Right renal cortex interstitium (tissue), 3 donors: ENCODE measurements at places on chromosomes 12 and 14.

GRCh38 chr12:68397566-68398158 lies 65.5 kb upstream of the MDM1 start:
- no peak for DNase-seq

DNA sequence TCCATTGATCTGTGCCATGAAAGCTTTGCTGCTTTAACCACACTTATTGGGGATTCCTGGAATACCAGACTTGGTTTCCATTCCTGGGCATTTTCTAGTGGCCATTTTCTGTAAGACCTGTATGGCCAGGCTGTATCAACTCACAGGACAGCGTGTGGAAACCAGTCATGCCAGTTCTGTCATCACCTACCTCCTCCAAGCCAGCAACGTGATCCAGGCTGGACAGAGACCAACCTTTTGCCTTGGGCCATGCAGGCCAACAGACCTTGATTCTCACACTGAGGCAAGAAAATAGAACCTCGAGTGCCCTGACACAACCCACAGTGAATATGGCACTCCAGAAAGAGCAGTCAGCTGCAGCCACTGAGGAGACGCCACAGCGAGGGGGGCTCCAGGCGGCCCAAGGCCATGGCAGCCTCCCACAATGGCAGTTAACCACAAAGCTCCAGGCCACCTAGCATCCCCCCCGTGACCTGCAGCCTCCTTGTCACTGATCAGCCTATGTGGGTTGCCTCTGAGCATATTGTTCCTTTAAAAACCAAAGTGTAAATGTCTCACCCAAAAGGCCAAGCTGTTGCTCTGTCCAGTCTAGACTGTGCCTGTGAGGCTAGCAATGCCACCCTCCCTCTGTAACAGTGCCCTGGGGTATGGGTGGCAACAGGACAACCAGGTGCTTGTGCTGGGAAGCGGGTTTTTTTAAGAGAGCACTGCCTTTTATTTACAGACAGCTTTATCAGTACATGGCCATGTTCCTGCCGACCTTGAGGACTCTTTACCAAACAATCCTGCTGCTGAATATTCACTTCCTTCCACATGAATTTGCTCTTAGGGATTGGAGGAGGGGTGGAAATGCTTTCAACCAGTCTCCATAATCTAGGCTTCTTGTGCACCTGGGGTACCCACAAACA lies 168.7 kb upstream of the HIF1A start:
- no peak for DNase-seq

- no peak for DNase-seq
Measured at GRCh38 chr14:72049462-72049861, 117.2 kb downstream of the RGS6 start.

DNA sequence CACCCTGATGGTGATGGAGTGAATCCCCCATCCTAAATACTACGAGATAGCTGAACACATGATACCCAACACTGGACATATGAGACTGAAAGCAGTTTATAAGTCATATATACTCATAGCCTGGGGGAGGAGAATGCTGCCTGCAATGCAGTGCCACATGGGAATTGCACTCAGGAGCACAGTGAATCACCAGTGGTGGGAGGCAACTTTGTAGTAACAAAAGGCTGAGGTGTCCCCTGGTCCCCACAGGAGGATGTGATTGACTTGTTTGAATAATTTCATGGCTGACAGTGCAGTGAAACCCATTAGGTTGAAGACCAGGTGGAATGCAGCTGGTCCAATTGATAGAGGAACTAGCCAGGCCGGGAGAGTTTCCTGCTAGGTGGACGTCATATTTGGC lies 20.2 kb downstream of the CCDC38 start:
- no peak for DNase-seq

- no peak for DNase-seq
Measured at GRCh38 chr14:92626041-92626440, 112.5 kb downstream of the RIN3 start.

DNA sequence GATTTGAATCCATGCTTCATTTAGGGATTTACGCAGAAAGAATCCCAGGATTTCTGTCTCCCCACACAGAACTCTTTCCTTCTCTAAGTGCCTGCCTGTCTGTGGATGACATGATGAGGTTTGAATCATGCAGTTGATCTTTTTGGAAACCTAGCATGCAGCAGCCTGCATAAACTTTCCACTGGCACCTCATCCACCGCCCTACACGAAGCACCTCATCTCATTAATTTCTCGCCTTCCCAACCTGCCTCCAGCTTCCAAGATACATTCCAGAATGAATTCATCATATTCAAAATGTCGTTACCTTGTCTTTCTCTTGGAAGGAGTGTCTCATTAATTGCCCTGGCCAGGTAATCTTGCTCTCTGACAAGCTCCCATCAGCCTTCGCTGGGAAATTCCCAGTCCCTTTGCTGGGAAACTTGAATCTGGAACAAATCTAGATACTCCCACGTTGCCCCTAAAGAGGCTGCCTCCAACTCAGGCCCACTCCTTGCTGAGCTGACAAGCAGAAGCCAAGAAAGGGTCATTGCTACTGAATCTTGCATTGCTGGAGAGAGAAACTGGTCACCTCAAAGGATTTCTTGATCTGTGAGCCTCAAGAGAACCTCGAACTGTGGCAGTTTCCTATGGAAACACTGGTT lies 48.2 kb downstream of the SERPINA3 start:
- no peak for DNase-seq

DNA sequence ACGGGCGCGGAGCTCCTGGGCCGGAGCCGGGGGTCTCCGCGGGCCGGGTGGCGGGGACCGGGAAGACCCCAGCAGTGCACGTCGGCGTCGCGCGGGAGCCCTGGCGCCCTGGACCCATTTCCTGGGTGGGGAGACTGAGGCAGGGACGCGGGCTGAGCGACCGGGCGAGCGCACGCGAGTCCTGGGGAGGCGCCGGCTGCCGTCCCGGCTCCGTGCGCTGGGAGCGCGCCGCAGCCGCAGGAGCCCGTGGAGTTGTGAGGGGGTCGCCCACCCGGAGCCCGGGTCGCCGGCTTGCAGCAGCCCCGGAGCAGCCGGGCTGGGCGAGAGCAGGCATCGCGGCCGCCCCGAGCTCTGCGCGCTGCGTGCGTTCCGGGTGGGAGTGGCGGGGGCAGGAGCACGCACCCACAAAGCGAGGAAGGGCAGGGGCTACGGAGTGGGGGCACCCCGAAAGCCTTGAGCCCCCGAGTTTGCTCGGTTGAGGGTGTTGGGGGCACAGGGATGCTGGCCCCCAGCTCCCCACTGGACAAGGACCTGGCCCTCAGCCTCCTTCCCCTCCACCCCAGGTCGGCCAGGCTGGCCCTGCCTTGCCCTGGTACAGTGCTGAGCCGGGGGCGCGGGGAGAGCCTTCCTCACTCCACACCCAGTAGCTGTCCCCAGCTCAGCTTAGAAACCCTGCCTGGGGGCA lies 620 bp downstream of the MMP17 start:
- DNase-seq, result no peak

- no peak for DNase-seq
Measured at GRCh38 chr12:53750812-53751335, 905 bp downstream of the CISTR start.

DNA sequence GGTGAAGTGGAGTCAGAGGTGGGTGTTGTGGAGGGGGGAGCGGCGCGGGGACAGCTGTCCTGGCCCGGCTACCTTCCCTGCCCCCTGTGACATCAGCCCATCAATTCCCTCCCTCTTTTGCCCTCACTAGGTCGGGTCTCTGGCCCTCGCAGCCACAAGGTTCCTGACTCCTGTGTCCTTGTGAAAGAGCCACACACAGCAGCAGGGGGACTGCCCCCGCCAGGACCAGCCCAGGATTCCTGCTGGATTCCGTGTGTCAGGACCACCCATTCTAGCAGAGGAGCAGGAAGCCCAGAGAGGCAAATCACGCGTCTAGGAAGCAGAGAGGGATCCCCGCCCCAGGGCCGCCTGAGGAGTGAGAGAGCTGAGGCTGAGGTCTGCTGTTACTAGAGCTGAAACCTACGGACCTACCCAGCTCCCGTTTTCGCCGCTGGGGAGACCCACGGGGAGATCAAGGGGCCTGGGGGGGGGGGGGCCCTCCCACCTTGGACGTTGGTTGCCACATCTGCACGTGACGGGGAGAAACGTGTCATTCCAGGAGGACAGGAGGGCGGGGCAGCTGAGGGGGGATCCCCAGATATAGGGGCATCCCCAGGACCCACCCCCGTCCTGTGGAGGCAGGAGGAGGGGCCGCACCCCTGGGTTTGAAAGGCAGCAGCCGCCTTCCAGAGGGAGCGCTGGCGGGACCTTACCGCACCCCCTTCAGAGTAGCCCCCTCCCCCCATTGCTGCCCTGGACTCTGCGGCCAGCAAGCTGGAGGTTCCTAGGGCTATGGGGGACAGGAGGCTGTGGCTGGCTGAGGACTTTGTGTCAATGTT lies 12.5 kb upstream of the INF2 start:
- DNase-seq, result no peak

GRCh38 chr12:30278401-30278800 lies 417.3 kb downstream of the IPO8 start:
- DNase-seq, result no peak

- no peak for DNase-seq
Measured at GRCh38 chr14:50350975-50351374, 38.9 kb downstream of the DMAC2L start.

DNA sequence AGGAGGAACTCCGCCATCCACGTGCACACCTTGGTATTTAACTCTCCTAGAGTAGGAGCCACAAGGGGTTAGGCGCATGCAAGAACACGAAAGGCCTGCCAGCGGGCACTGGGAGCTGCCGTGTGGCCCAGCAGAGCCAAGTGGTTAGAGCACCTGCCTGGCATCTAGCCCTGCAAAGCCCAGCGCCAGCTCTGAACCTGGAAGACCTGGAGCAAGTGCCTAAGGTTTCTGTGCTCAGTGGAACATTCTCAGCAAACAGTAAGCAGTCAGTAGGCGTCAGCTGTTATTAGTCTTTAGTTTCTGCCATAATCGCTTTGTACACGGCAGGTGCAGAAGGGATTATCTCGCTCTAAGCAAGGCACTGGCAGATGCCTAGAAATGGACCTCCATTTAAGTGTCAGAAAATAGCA lies 55.4 kb downstream of the SETD3 start:
- DNase-seq, result no peak

DNA sequence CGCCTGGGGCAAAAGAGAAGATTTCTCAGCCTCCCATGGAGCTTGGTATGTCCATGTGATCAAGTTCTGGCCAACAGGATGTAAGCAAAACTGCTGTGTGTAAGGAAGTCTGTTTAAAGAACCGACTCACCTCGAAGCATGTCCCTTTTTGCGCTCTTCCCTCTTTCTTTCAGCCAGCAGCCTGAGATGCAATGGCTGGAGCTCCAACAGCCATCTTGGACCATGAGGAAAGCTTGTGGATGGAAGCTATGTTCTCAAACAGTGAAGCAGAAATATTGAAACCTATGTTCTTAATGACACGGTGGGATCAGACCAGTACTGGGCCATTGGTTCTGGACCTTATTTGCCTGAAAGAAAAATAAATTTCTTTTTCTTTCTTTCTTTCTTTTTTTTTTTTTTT lies 82.3 kb upstream of the SLC24A4 start:
- no peak for DNase-seq

DNA sequence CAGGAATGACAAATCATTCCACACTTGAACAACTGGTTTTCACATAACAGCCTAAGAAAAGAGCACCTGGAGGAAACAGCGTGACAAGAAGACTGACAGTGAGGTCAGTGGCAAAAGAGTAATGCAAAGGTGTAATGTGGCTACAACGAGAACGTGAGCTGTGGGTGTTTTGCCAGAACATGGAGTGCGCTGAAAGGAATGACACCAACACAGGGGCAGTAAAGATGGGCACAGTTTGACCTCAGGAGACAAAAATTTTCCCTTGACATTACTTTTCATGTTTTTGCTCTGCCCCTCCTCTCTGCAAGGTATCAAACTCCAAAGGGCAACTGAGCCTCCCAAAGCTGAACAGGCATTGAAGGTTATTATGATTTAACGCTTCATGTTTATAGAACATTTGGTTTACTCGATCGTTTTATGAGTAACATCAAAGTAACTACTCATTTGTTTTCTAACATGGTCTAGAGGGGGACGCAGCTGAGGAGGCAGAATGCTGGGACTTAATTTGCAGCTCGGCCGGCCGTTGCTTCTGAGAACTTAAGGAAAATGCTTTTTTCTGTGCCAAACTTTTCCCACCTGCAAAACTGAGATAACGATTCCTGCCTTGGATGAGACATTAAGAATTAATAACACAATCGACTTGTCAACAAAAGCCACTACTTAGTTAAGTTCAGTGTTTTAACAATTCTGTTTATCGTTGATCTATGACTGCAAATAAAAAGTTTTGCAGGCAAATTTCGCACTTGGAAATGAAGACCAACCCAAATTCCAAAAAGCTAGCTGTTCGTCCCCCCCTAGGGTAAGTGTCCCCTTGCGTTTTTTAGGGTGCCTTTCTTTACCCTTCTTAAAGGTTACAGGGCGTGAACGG lies 954 bp downstream of the HAUS4 start:
- DNase-seq, result no peak

- no peak for DNase-seq
Measured at GRCh38 chr12:107296681-107297089, 203.3 kb upstream of the CRY1 start.

DNA sequence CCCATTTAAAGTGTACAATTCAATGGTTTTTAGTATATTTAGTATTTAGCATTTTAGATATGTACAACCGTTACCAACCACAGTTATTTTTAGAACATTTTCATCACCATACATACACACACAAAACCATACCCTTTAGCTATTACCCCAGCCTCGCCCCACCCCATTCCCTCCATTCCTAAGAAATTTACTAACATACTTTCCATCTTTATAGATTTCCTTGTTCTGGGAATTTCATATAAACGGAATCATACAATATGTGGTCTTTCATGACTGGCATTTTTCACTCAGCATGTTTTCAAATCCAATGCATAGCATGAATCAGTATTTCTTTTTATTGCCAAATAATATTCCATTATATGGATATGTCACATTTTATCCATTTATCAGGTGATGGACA lies 101.5 kb downstream of the TAOK3 start:
- no peak for DNase-seq

- DNase-seq, result no peak
Measured at GRCh38 chr12:96166765-96167164, 27.4 kb upstream of the ELK3 start.

GRCh38 chr12:128578045-128578444 lies 245.7 kb downstream of the SLC15A4 start:
- DNase-seq, result no peak

- DNase-seq, result no peak
Measured at GRCh38 chr14:39107591-39107996, 4.6 kb upstream of the SEC23A start.

- no peak for DNase-seq
Measured at GRCh38 chr12:99709619-99710018, 62.1 kb downstream of the GARIN6 start.

DNA sequence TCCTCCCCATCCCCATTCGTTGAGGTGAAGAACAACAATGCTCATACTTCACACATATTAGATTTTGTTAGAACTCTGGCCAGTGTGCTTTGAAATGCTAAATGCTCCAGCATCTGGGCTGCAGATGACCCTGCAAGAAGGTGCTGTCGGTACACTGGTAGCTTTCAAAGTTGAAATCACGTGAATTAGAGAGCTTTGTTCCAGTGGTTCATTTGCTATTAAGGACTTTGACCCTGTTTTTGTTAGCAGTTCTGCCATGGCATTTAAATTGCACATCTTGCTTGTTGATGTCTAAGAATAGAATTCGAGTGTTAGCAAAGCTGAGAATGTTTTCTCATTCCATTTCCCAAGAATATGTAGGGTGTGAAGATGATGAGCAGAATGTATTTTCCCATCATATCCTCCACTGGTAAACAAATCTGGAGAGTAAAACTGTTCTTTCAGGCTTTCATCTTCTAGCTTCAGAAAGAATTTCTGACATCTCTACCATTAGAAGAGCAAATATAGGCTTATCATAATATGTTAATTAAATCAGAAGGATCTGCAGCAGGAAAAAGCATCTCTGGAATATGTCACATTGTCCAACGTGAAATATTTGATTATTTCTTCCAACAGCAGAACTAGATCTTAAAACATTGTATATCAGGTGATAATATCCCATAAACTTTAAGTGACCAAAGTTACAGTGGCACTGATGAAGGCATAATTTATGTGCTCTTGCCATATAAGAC lies 98.8 kb upstream of the PDE3A start:
- no peak for DNase-seq
